ENCODE measurements at places on chromosomes 3 and 15.

GRCh38 chr3:150138824-150139223, 168.1 kb upstream of the PFN2 start:
- no peak for DNase-seq

- DNase-seq, result no peak
Observed at GRCh38 chr15:85422607-85423006, 42.2 kb downstream of the AKAP13 start.

GRCh38 chr15:85920956-85921355, 126.2 kb upstream of the KLHL25 start:
- DNase-seq, result no peak

DNA sequence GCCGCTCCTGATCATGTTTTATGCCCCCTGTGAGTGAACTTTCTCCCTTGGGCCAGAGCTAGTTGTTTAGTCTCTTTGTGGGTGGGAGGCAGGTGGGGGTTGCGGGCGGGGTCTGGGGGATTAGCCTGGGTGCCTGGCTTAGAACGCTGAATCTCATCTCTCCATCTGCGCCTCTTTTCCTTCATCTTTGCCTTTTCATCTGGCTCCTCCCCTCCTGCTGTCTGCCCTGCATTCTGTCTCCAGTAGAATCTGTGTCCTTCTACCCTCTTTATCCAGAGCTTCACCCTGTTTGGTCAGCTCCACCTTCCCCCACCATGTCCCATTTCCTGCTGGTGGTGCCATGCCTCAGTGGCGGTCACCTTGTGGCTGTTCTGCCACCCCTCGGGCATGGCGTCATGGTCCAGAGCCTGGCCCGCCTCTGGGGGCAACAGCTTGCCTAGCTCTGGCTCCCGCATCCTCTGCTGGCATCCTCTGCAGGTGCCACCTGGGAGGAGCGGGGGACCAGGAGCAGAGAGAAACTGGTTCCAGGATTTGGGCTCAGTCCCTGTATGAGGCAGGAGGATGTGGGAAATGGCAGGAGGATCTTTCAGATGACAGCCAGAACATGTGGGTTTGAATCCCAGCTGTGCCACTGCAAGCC, 44.3 kb downstream of the PDIA5 start:
- no peak for DNase-seq

DNA sequence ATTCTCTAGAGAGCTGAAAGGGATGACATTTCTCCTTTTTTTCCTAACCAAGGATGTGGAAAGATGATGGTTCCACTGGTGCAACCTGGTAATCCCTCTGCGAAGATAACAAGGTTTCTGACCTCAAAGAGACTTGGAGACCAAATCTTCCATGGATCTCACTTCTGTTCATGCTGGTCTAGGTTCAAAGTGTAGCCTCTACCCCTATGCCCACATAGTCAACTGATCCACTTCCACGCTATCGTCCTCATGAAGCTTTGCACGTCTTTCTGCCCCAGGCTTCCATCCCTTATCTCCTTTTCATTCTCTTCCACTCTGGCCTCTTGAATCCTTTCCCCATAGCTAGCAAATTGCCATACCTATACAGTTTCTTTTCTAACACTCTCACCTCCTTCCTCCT, 8.8 kb upstream of the MED12L start:
- no peak for DNase-seq

GRCh38 chr3:127228866-127229265, 35.9 kb downstream of the PRR23E start:
- no peak for DNase-seq

GRCh38 chr15:72599855-72600464, 54.5 kb upstream of the GOLGA6B start:
- peak; percentile 29 for DNase-seq

- no peak for DNase-seq
Observed at GRCh38 chr3:120071259-120071658, 23.0 kb downstream of the GSK3B start.

GRCh38 chr3:9503283-9503682, 50.3 kb downstream of the LHFPL4 start:
- DNase-seq, result peak; percentile 81

DNA sequence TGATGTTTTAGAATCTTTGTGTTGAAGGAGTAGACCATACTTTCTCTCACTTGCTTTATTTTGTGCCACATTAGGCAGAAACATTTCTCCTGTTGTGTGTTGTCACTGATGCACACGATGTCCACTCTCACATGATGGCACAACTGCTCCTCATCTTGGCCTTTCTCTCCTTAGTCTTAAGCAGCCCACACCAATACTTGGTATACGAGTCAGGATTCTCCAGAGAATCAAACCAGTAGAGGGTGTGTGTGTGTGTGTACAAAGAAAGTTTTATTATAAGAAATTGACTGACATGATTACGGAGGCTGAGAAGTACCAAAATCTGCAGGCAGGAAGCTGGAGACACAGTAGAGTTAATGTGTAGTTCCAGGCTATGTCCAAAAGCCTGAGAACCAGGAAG, 187.1 kb downstream of the ALCAM start:
- DNase-seq, result no peak

GRCh38 chr15:100733101-100733842, 130.9 kb downstream of the ASB7 start:
- DNase-seq, result no peak

DNA sequence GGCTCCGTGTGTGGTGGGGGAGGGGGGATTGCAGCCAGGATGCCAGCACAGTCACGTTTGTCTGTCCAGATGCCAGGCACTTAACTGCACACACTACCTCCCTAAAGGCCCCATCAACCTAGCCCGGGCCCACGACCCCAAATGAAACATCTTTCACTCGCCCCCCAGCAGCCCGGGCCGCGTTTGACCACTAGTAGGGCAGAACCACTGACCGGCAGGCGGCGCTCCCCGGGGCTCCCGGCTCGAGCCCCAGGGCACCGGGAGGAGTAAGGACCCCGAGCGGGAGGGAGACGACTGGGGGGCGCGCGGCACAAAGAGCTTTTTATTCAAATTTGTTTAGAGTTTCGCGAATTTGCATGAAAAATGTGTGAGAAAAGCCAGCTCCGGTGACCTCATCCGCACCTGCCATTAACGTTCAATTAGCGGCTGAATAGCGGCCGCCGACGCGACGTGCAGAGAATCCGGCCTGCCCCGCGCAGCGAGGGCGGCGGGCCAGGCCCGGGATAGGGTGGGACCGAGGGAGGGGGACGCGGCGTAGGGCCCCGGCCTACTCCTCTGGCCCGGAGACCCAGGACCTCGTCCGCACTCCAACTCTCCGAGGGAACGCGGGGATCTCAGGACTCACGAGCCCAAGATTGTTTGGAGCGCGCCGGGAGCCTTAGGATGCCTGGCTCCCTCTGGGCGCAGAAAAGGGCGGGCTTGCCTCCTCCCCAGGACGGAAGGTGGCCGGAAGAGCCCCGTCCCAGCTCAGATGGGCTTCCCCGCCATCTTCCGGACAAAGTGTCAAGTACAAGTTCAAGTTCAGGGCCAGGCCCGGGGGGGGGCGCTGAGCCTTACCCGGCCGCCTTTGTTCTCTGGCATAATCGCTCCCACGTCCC, 64.9 kb upstream of the POLG start:
- peak; percentile 64 for DNase-seq

DNA sequence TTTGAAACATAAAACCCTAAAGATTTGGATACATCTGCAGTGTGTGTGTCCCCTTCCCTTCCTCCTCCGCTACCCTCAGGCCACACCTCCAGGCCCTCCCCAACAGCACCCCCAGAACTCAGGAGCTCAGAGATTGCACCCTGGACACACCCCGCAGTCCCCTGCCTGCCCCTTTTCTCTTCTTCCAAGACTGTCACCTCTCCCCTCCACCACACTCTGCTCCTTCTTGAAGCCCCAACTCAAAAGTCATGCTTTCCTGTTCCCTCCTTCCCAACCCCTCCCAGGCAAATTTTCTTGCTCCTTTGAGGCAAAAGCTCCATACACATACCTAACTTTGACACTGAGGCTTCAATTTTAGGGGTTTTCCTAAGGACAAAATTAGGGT, 285.7 kb upstream of the STT3B start:
- no peak for DNase-seq
